ENCODE measurements at places on chromosomes 6 and 20.

DNA sequence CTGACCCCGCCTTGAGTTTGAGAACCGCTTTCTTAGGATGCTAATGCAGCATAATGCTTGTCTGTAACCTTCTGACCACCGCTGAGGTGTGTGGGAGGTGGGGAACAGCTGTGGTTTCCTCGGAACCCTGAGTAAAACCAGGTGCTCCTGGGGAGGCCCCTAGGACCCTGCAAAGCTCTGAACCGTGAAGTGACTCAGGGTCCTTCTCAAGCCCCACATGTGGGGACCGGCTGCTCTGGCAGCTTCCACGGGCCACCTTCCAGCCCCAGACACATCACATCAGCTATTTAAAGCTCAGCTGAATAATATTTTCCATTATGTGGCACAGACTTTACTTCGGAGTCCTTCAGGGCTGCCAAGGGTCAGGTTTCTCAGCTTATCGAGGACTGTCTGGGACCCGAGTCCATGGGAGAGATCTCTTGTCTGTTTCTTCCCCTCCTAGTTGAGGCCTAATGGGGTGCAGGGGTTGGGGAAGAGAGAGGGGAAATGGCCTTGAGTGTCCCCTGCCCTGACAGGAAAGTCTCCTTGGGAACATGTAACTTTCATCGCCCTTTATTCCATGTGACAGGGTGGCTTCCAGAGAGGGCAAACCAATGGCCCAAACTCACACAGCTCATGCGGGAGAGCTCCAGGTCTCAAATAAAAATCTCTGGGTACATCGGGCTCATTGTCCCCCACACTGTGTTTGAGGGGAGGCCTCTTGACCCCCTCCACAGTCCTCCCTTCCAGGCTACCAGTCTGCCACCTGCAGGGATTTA is 186.1 kb upstream of the SLC24A3 start:
- DNase-seq: no peak

- no peak for DNase-seq
Observed at GRCh38 chr6:100780648-100781047, 100.5 kb downstream of the ASCC3 start.

DNA sequence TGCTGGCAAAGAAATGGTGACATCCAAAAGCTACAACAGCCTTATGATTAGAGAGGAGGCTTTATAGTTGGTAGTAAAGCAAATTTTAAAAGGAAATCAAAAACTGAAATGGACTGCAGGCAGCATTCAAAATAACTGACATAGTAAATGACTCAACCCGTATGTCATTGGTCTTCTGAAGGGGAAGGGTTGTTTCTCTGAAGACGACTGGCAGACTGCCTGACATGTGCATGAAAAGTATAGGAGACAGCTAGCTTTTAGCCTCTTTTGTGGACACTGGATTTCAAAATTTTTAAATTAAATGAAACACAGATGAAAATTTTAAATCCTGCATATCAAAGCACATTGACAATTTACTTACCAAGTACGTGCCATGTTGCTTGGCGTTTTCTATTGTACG is 90.7 kb downstream of the TRMT6 start:
- no peak for DNase-seq

DNA sequence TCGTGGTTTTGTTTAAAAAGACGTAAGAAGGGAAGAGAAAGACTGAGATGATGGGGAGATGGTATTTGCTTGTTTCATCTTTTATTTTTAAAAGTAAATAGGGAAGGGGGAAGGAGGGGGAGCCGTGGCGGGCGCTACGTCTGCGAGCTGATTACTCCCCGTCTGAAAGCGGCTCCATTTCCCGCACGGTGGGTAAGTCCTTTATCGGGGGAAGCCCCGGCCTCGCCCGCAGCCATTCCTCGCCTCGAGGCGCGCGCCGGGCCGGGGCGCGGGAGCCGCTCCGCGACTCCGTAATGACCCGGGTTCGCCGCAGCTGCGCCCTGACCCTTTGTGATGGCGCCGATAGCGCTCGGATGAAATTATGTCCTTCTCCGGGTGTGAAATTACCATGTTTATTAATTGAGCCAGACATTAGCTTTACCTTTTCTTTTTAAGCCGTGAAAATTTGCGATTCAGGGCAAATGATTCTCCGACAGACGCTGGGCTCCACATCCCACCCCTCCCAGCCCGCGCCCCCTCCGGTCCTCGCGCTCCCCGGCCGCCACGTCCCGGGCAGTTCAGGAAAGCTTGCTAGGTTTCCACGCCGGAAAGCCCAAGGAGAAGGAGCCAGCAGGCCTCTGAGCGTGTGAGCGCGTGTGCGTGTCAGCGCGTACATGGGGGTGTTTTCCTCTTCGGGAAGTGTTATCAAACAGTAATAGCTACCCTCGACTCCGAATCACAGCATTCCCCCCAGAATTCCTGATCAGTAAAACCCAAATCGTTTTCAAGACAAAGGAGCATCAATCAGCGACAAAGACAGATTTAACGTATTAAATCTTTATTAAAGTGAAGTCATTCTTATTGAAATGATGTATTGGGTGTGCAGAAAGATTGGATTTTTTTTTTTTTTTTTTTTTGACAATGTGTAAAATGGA is 30.0 kb downstream of the TFAP2A start:
- DNase-seq: no peak

DNA sequence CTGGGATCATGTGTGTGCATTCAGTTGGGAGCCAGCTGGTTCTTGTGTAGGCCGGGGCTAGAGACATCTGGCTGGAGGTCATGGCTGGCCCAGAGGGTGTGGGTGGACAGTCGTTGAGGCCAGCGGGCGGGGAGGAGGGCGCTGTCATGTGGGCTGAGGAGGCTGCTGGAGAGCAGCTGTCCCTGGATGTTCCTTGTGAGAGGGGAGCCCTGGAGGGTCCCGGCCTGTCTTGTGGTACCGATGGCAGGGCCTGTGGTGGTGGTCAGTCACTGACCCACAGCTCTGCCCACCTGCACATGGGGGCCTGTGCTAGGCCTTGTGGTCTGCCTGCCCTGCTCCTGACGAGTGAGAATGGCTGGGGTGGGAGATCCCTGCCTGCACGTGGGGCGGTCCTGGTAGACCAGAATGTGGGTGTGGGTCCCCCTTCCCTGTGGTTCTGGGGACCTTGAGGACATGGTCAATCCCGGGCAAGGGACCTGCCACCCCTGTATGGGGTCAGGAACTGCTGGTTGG is 1.9 kb upstream of the C20orf204 start:
- DNase-seq: no peak
